ENCODE measurements at places on chromosomes 13 and 19.
A peak's percentile ranks its signal among the peaks of the same experiment; 100 is the strongest.

- no peak for DNase-seq
Observed at GRCh38 chr13:58583966-58584365, 952.4 kb downstream of the PCDH17 start.

GRCh38 chr19:42285541-42285941, 16.4 kb upstream of the PRR19 start:
- DNase-seq: no peak

DNA sequence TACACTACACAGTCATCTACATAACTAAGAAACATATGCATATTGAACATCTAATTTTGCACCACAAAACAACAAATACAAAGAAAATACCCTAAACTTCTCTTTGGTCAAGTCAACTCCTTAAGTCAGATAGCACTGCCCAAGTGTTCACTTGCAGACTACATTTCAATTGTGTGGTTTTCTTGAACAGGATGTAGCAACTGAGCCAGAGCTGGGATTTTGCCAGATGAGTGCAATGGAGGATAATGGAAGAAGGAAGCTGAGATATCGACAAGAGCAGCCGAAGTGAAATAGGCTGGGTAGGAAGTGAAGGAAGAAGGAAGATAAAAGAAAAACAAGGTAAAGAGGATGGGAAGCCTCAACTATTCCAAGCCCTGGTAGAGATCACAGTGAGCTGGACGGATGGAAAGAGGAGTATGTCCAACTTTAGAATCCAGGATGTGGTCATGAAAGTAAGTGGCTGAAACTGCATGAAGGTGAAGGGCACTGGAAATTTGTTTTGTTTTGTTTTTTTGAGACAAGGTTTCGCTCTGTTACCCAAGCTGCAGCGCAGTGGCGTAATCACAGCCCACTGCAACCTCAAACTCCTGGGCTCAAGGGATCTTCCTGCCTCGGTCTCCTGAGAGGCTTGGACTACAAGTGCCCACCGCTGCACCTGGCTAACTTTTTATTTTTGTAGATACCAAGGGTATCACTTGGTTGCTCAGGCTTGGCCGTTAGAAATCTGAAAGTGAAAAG, 15.0 kb downstream of the NUFIP1 start:
- peak; percentile 19 for DNase-seq

DNA sequence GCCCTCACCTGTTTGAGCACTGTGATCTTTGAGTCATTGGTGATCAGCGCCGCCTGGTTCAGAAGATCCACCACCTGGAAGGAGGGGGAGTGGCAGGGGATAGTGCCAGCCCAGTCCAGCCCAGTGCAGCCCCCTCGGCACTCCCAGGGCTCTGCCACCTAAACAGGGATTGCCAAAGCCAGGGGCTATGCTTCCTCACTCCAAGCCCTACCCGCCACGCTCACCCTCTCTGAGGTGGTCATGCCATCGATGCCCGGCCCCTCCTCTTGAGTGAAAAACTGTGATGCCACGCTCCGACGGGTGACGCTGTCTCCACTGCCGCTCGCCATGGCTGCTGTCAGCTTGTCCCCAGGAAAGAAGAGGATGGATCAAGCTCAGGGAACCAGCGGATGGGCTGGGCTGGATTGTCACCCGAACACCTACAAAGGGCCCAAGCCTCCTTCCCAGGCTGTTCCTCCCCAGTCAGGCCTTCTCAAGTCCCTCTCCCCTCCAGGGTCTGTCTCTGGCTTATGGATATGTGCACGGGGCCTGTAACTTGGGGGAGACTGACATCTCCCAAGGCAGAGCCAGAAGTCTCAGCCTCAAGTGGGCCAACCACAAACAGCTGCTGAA, 8.7 kb downstream of the SYMPK start:
- DNase-seq: no peak

DNA sequence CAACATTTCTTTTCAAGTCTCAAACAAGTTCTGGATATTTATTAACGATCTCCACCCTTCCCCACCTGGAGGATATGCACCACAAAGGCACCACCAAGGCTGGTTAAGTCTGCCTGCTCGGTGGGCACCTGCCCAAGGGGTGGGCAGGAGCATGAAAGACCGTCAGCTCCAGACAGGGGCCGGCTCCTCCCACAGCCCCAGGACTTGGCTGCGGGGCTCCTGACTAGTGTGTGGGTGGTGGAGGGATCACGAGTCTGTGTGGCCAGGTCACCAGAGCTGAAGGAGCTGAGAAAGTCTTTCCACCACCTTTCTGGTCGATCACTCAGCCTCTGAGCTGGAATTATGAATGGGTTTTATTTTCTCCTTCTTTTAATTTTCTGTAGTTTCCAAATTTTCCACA, 7.8 kb downstream of the SLC7A1 start:
- DNase-seq: no peak

- DNase-seq: no peak
Observed at GRCh38 chr19:48618278-48618915, 581 bp downstream of the RPL18 start.

DNA sequence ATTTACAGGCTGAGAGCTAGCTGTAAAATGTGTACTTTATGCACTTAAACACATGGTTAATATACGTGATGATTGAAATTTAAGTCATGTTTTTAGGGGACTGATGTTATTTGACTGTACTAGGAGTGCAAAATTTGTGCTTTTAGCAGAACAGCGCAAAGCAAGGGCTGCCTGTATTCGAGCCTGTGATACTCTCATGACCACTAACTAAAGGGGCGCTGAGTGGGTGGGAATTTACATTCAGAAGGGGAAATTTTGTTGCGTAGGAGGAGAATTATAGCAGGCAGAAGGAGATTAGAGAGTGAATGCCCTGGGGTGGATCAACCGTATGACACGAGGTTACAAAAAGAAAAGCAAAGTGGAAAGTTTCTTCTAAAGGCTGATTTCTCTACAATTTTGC, 271.8 kb upstream of the HTR2A start:
- peak; percentile 17 for DNase-seq

- DNase-seq: peak; percentile 83
Observed at GRCh38 chr19:10260141-10260584, 8.1 kb downstream of the MRPL4 start.

GRCh38 chr13:99432609-99433542, 68.4 kb upstream of the TM9SF2 start:
- DNase-seq: peak; percentile 77

DNA sequence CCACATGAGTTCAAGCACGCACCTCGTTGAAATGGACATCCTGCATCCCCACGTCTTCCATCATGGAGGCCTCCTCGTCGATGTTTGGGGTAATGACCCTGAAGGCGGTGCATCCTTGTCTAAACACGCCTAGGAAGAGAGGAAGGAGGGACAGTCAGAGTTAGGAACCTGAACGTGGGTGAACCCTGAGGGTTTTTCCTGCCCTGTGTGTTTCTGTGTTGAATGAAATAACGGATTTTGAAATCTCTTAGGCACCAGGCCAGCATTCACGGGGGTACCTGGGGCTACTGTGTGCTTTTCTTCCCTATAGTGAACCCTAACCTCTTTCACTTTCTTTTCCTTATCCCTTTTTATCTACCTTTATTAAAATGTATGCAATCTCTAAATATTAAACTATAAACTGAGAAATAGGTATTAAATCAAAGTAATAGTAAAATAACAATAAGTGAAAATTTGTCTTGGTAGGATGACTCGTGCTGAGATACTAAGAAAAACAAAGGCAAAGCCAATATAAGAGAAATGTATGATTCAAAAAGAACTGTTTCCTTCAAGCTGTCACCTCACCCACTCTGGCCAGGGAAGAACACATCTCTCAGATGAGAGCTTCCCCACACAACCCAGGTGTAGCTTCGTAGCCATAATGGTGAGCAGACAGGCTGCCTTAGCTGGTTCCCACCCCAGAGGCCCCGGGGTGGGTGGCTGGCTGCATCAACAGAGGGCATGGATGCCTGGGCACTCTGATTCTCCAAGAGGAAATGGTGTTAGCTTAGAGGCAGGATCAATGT, 72.1 kb upstream of the SLC15A1 start:
- DNase-seq: no peak

DNA sequence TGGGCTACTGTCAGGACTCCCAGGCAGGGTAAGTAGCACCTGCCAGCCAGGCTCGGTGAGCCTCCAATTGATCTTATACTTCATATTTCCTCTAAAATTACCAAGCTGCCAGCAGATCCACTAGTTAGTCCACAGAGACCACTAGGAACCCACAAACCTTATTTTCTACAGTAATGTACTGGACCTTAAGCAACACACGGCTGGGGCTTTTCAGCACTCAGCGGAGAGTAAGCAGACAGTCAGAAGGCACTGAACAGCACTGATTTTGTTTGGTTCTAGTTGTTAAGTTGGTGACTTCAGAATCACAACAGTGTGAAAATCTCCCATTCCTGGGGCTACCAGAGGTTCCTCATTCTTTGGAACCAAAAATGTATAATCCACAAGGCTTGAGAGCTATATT, 56.1 kb downstream of the MRPL57 start:
- DNase-seq: no peak

DNA sequence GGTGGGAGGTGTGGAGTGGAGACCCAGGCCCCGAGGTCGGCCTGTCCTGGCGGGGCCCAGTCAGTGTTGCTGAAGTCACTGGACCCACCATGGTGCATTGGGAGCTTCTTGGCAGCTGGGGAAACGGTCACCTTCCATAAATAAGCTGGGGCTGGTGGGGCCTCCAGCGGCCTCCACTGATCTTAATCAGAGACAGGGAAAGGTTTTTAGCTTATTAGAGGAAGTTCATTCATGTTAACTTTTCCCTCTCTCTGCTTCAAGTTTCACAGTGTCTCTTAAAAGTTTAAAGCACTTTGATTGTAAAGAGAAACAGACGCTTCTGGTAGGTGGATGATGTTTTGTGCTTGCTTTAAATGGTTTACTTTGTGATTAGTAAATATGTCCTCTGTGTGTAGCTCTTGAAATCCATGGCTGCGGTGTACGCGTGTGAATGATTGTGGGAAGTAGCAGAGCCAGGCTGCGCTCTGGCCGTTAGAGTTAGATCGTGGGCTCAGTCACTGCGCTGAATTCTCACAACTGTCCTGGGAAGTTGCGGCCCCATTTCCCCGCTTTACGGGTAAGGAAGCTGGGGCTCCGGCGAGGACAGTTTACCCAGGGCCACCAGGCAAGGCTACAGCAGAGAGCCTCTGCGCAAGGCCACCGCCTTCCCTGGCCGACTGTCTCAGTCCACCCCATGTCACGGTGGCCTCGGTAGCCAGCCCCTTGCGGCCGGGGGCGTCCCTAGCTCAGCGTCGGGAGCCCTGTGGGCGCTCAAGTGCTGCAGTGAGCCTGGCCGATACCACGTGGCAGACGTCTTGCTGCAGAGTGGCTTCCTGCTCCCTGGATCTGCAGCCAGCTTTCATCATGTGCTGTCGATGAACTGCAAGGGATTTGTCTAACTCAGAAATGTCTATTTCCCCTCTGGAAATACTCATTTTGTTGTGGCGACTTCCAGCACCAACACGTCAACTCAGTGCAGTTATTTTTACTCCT, 16.5 kb upstream of the NDUFS7 start:
- no peak for DNase-seq

DNA sequence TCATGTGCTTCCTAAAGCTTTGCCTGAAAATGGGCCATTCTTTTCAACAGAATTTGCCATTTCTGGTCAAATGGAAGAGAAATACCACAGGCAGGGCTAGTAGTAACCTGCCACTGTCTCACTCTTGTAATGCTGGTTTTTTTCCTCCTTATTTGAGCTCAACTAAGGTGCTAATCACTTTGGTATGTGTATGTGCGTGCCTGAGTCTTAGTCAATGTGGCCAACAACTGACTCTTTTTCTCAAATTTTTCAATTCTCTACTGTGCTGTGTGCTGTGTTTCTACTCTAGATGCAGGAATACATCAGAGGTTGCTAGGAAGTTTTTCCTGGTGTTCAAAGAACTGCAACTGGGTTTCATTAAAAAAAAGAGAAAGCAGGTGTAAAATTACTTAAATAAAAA, 870.2 kb downstream of the EFNB2 start:
- peak; percentile 10 for DNase-seq

- no peak for DNase-seq
Observed at GRCh38 chr13:85527316-85527715, 271.9 kb downstream of the SLITRK6 start.

DNA sequence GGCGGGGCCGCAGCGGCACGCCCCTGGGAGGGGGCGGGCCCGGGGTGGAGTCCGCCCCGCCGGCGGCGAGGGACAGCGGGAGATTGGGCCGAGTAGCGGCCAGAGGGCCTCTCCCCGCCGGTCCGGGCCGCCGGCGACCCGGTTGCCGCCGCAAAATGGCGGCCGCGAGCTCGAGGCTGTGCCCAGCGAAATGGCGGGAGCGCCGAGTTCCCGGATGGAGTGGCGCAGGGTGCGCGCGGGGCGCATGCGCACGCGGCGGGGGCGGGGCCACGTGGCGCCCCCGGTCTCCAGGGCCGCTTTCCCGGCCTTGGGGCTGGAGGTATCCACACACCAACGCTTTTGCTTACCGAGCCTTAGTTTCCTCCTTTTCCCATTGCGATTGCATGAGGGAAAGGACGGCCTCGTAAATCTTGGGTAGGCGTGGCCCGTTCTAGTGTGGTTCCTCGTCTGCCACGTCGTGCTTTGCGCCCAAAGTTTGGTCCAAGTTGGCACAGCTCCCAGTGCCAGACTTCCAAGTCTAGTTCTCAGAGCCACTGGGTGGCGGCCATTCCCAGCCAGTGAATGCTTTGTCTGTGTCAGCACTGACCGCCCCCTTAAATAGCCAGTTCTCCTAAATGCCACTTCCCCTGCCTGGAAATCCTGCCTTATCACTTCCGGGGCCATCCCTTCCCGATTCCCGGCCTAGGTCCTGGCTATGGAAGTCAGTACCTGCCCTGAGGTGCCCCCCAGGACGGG, 513 bp downstream of the CIRBP start:
- DNase-seq: peak; percentile 94

DNA sequence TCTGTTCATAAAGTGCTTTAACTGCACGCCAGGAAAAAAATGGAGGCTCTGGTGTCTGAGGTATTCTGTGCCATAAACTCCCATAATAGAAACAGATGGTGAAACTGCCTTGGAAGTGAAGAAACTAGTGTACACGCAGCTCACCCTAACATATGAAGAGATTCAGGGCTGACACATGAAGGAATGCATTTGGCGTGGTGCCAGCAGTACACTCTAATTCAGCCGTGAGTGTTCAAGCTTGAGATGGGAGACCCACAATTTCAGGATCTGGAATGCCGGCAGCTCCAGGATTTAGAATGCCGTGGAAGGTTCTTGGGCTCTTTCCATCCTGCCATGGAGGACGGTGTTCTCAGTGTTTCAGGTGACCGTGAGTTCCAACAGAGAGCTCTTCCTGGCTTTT, 478.4 kb downstream of the TSHZ3 start:
- peak; percentile 66 for DNase-seq

GRCh38 chr19:51800473-51801244, 5.7 kb downstream of the FPR3 start:
- peak; percentile 93 for DNase-seq

DNA sequence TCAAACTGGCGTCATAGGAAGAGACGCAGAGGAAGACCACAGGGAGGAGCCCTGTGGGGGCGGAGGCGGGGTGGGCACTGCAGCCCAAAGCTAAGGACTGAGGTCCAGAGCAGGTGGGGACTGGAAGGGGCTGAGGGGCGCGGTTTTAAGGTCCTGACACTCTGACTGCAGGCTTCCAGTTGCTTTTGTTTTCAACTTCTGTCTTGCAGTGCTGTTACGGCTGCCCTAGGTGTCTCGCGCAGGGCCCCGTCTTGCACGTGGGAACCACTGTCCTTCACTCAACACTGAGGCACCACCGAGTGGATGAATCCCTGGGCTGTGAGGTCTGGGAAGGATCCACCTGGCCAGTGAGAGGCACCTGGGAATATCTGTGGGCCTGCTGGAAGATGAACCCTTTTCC, 76.0 kb downstream of the TEX29 start:
- no peak for DNase-seq

Data from Daoy (cell line).